ENCODE measurements at places on chromosomes 16 and 17.

DNA sequence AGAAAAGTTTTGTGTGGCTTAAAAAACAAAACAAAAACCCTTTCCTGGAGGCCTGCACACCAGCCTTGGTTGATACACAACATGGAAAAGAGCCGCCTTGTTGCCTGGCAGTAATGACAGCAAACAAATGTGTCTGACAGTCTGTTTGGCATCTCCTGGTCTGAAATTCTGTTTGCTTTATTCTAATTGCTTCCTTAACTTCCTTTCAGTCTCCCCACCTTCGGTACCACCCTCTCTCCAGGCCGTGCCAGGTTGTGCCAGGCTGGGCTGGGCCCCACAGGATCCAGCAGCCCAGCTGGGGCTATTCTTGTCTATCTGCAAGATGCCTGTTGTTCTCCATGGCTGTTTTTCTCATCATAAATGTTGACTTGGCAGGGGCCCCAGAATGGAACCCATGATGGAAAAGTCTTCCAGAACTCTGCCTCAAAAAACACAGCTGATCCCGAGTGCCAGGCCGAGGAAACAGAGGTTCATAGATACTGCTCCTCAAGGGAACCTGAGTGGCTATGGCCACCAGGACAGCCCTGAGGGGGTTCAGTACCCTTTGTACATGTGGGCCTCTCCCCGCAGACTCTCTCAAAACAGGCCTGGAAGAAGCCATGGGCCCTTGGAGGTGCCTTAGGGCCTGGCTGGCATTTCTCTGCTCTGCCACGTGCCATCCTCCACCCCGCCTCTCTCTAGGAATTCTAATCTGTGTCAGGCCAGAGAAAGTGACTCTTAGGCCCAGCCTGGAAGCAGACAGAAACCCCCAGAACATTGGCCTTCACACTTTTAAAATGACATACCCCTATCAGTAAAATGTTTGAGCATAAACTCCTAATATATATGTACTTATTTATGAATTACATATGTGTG is 50.5 kb downstream of the YPEL2 start:
- DNase-seq, result no peak

DNA sequence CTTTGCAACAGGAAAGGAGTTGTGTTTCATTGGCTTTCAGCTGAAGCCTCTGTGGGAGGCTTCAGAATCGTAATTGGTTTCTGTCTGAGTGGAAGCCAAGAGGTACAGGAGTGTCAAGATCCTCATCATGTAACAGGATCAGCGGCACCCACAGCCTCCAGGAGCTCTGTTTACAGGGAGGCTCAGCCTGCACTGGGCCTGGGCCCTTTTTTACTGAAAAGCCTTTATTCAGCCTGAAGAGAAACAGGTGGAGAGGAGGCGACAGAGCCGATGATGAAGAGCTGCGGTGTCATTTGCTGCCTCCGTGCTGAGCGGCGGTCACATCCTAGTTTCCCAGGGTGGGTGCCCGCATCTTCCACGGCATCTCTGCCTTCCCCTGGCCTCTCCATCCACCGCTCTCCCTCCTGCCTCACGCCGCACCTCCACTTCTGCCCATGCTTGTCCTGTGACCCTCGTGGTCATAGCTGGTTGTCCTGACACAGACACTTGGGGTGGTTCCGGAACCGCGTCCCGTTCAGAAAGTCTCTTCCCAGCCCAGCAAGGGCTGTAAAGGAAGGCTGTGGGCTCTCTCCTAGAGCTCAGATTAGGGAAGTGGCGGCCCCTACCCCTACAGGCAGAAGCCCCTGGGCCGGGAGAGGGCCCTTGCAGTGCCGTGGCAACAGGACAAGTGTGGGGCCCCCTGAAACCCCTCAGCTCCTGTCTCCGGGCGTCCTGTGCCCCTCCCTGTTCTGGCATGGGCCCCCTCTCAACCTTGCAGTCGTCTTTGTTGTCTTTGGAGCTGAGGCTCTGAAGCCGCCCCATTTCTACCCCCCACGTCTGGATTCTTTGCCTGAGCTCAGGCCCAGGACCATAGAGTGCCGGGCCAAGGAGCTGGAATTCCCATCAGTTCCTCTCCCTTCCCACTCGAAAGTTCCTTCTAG is 53.9 kb upstream of the CHMP6 start:
- DNase-seq, result no peak

- peak; percentile 49 for DNase-seq
Observed at GRCh38 chr17:21108651-21109050, 18.1 kb upstream of the DHRS7B start.

DNA sequence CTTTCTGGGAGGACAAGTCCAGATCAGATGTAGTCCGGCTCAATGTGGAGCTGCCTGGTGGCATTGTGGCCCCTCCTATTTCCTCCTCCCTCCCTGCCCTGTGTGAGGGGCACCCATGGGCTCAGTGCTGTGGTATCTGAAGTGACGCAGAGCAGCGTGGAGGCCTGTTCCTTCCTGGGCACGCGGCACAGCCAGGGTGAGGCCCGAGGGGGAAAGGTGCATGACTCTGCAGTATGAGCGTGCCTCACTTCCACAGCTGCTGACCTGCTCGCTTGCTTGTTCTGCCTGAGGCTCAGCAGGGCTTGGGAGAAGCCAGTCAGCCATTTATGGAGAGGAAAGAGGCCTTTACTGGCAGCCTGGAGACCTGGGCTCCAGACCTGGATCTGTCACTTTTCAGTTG is 11.7 kb downstream of the TMEM238L start:
- no peak for DNase-seq

- no peak for DNase-seq
Observed at GRCh38 chr17:78486228-78486802, 90.9 kb downstream of the DNAH17 start.

GRCh38 chr16:11621920-11622651 is 35.4 kb upstream of the LITAF start:
- DNase-seq, result no peak

GRCh38 chr17:1039511-1040215 is 42.7 kb downstream of the TIMM22 start:
- DNase-seq, result peak; percentile 74

All from endodermal cell (in vitro differentiated cells).